ENCODE measurements at places on chromosomes 13 and 19.

DNA sequence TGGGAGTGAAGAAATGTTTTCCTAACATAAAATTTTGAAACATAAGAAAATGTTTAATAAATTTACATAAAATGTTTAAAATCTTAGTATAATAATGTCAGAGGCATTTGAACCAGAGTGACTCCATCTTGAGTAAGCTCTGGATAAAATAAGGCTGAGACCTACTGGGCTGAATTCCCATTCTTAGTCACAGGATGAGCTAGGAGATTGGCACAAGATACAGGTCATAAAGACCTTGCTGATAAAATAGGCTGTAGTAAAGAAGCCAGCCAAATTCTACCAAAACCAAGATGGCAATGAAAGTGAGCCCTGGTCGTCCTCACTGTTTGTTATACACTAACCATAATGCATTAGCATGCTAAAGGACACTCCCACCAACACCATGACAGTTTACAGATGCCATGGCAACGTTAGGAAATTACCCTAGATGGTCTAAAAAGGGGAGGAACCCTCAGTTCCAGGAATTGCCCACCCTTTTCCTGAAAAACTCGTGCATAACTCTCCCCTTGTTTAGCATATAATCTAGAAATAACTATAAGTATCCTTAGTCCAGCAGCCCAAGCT lies 1184.0 kb downstream of the UQCRFS1 start:
- DNase-seq: no peak

DNA sequence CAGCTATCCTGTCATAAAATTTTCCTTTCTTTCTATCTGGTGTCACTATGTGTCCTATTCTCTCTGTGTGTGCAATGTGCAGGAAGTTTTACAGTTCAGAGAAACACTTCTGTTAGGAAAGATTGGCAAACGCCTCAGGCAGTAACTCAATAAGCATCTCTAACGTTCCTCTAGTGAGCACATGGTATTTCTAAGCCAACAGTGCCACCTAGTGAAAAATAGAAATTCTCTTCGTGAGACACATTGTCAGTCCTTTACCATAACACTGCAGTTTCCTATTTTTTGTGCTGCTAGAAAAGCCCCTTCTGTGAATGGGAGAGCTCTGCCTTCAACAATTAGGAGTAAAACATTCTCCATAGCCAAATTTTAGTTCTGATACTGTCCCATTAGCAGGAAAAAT lies 50.7 kb downstream of the ZNF723 start:
- DNase-seq: no peak

DNA sequence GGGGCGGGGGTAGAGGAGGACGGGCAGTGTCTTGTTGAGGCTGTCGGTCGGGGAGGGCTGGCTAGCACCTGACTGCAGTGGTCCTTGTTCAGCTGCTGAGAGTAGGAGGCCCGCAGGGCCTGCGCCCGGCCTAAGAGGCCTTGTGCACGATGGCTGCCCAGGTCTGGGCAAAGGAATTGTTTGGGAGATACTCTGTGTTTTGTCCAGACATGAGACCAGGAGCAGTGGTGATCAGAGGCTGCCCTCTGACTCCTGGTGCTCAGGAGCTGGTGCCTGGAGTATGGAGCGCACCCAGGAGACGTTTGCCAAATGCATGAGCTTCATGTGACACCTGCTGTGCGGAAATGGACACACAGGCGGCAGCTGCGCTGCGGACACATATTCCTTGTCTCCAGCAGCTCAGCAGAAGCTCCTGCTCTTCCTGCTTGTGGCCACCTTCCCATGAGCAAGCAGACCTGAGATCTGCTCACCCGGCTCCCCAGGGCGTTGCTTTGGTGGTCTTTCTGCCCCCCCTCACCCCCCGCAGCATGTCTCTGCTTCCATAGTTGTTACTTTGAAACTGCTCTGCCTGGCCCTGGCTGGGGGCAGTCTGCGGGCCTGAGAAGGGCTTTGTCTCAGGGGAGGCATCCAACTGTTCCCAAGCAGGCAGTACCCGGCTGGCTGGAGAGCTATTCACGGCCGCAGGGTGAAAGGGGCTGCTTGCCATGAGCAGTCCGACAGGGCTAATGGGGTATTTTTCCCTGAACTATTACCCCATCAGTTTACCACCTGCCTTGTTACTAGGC lies 163.9 kb downstream of the TEX29 start:
- no peak for DNase-seq

GRCh38 chr13:57286511-57287098 lies 119.6 kb downstream of the PRR20E start:
- no peak for DNase-seq

GRCh38 chr13:100396776-100397175 lies 191.8 kb downstream of the GGACT start:
- no peak for DNase-seq

- DNase-seq: no peak
Measured at GRCh38 chr19:39768786-39769185, 9.9 kb upstream of the LEUTX start.

- no peak for DNase-seq
Measured at GRCh38 chr19:9054765-9055164, 32.1 kb upstream of the OR1M1 start.

DNA sequence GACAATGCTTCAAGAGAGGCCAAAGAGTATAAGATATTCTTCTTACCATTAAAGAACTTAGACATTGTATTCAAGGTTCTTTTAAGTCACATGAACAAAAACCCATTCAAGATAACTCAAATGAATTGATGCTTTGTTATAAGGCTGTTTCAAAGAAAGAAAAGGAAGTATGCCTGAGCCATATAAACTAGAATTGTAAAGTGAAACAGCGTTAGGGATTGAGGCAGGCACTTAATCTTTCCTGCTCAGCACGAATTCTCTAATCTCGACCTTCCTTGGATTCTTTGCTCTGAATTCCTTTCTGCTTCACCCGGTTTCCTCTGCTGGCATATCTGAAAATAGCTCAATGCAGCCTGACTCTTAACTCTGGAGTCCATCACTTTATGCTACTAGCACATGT lies 595.4 kb downstream of the DIAPH3 start:
- no peak for DNase-seq

GRCh38 chr13:102597029-102597961 lies 509 bp downstream of the TPP2 start:
- DNase-seq: no peak

DNA sequence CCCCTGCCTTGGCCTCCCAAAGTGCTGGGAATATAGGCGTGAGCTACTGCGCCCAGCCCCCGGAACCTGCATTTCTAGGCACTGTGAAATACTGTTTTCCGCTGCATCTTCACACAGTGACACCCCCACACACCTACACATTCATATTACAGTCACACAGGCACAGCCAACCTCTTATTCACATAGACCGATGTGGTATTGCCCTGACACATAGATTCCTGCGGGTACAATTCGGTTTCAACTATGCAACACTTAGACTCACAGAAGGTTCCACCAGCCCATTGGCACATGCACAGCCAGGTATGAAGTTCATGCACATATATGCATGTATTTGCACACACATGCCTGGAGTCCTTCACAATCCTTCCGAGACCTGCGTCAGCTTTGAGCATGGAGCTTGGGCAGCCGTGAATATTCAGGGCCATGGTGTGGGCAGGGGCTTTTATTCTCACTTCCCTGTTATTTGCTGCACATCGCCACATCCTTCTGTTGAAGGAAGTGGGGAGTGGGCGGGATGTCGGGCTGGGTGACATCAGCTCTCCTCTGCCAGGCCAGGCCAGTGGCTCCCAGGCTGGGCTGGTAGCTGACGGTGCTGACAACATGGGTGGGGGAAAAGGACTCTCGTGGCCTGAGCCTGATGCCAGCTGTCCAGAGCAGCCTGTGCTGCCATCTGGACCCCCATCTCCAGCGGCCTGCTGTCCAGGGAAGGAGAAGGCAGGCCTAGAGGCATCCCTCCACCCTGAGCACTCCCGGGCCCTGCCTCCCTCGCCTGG lies 5.4 kb upstream of the CDC37 start:
- DNase-seq: peak; percentile 55

GRCh38 chr13:51397262-51397941 lies 55.4 kb downstream of the INTS6 start:
- DNase-seq: no peak

- peak; percentile 80 for DNase-seq
Measured at GRCh38 chr19:46542428-46543230, 47.0 kb upstream of the PNMA8B start.

DNA sequence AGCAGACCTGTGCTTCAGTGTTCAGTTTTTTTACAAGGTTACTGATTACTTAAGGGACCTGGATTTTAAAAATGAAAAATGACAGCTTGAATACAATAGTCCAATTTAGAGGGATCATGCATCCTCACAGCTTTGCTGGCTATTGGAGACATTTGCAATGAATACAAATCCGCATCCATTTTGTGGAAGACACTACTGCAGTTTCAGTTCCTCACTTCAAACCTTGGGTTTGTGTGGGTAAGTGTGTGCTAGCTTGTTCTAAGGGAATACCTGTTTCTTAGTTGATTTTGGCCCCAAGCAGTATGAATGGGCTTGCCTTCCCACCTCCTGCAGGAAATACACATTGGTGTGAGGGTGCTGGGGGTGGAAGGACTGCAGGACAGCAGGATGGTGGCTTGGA lies 222.4 kb downstream of the OLFM4 start:
- DNase-seq: no peak

Data from activated CD4-positive, alpha-beta T cell treated with anti-CD3 and anti-CD28 coated beads, Interleukin-2, amount 50 U/mL, for 4 hours (primary cell).